Right cardiac atrium (tissue), 5 donors: ENCODE measurements at places on chromosomes 13 and 19. TPM values are rescaled to one million over a fixed set of nuclear protein-coding genes. Genes with fewer than 3 reads are reported as not detected.

CGB8 gene
- not detected for total RNA-seq

TNFSF13B gene
- total RNA-seq, result 2.4 TPM

OR10H3 gene
- total RNA-seq, result not detected

C13orf42 gene
- total RNA-seq, result not detected

PSG1 gene
- total RNA-seq, result not detected

KCNC3 gene
- total RNA-seq, result 3.0 TPM

PRX gene
- total RNA-seq, result 3.2 TPM

ZNF793 gene
- total RNA-seq, result 6.0 TPM

FFAR2 gene
- 0.28 TPM for total RNA-seq

LONP1 gene
- total RNA-seq, result 56.6 TPM

MEIS3 gene
- total RNA-seq, result 2.6 TPM

DNA sequence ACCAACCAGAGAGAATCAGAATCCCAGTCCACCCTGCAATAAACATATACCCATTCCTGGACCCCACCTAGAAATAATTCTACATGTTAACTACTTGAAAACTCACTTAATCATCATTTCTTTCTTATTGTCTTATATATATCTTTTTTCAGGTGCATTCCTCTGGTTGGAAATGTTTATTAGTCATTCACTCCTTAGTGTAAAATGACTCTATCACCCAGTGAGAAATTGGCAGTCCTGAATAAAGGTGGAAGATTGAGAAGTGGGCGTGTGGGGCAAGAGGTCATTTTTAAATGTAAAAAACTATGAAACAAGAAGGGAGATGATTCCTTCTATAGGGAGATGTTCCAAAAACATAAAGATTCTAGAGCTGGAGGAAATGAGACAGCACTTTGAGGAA, 101.2 kb upstream of the MBNL2 start:
- DNase-seq, result no peak

DNA sequence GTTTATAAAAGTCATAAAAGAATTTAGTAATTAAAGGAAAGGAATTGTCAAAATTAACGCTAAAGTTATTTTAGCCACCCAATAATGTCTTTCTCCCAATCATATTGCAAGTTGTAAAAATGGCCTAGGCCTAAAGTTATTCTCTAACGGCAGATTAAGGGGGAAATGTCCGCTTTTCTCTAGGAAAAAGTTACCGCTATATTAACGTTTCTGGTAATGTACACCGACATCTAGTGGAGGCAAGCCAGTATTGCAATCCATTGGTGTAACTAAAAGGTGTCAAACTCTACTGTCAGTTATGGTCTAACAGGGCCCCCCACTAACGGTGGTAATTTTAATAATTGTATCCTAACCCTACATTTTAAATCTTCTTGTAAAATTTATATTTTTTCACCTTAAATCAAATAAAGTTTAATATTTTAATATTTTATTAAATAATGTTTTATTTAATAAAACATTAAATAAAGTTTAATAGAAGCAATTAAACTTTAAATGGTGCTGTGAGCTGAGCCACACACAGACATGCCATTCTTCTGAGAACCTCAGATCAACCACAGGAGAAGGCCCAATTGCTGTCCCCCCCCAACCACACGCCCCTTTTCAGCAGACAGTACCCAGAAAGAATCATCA, 35.9 kb upstream of the ZSCAN5A start:
- no peak for DNase-seq

GRCh38 chr13:97912139-97912535, 41.3 kb upstream of the IPO5 start:
- no peak for DNase-seq

DNA sequence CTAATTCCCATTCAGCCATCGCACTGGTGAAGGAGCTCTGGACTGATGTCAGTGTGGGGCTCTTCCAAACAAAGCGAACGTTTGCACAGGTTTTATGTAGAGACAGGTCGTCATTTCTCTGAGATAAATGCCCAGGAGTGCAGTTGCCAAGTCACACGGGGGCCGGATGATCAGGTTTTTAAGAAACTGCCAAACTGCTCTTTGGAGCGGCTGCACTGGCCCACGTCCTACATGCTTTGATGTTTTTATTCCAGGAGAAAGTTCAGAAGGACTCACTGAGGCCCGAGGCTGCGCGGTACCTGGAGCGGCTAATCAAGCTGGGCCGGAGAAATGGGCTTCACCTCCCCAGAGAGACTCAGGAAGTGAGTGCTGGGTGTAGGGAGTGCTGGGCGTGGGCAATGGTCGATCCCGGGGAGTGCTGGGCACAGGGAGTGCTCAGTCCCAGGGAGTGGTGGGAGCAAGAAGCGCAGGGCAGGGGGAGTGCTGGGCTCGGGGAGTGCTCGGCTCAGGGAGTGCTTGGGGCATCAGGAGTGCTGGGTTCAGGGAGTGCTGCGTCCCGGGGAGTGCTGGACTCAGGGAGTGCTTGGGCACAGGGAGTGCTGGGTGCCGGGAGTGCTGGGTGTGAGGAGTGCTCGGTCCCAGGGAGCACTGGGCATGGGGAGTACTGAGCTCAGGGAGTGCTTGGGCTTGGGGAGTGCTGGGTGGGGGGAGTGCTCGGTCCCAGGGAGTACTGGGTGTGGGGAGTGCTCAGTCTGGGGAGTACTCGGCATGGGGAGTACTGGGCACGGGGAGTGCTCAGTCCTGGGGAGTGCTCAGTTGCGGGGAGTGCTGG, 10.7 kb downstream of the THOP1 start:
- DNase-seq, result no peak

GRCh38 chr19:3073931-3074595, 11.8 kb upstream of the TLE5 start:
- peak; percentile 80 for DNase-seq

DNA sequence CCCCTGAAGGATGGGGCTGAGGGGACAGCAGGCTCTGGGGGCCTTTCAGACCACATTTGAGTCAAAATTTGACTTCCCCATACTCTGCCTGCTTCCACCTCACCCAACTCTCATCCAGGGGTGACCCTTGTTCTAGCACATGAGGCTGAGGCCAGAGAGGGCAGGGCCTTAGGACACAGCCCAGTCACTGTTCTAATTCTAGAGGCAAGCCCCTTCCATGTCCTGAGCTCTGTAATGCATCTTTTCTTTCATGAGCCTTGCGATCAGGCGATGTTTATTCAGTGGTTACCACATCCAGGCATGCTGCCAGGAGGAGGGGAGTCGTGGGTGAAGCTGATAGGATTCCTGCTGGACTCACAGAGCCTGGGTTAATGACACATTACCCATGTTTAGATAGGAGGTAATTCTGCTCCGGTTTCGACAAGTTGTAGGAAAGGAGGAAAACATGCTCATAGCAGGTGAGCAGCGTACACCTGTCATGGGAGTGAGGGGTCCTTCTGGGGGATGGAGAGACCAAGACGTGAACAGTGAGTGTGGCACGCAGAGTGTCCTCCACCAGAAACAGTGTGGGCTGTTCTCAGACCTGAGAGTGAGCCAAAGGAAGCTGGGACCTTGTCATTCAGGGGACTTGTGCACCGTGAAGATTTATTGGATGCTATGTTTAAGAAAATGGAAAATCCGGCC, 9.3 kb downstream of the RPS9 start:
- DNase-seq, result peak; percentile 93

GRCh38 chr13:64083811-64084210, 2668.2 kb upstream of the PCDH20 start:
- DNase-seq, result no peak

GRCh38 chr19:18417250-18418028, 1.8 kb upstream of the SSBP4 start:
- DNase-seq, result peak; percentile 91

DNA sequence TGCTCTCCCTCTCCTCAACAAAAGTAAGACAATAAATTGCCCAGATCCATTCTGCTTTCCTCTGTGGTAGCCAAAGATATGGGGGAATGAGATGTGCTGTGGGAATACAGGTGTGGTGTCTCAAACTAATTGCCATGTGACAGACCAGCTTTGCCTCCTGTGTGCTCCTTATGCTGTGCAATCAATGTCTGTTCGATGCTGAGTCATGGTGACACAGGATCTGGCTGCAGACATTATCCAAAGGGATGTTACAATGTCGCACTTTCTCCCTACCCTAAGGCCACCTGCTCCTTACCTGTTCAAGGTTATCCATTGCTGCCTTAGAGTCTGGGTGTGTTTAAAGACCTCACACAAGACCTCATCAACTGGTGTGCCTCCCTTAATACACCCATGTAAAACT, 32.5 kb downstream of the FGF14 start:
- no peak for DNase-seq

DNA sequence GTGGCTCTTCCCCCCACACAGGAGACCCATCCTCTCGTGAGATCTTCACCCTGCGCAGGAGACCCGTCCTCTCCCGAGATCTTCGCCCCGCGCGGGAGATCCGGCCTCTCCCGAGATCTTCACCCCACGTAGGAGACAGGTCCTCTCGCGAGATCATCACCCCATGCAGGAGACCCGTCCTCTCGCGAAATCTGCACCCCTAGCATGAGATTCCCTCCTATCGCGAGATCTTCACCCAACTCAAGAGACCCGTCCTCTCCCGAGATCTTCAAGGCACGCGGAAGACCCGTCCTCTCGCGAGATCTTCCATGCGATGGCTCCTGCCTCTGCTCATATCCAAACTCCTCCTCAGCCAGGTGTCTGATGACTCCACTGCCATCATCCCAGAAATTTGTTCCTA, 24.3 kb downstream of the LAIR2 start:
- DNase-seq, result no peak

DNA sequence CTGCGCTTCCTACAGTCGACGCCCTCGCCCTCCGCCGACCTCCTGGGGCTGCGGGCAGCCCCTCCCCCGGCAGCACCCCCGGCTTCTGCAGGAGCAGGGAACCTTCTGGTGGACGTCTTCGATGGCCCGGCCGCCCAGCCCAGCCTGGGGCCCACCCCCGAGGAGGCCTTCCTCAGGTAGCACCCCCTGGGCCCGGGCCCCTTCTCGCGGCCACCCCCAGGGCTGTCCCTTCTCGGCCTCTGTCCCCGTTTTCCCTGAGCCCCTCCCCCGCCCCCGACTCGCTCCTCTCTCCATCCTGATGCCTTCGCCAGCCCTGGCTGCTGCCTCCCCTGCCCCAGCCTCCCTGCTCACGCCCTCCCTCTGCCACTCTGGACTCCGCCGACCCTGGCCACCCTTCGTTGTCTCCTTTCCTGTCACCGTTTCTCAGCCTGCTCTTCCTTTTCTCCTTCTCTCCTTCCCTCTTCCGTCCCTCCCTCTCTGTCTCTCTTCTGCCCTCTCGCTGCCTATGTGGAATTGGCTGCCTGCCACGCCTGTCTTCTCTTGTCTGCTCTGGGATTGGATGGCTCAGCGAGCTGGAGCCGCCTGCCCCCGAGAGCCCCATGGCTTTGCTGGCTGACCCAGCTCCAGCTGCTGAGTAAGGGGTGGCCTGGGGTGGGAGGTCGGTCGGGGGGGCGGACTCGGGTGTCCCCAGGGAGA, 11.0 kb downstream of the FUZ start:
- DNase-seq, result peak; percentile 98

- DNase-seq, result no peak
Measured at GRCh38 chr13:82436099-82436585, 1446.1 kb downstream of the SLITRK1 start.
